Fibroblast of mammary gland (primary cell): ENCODE measurements at places on chromosomes 5 and 9.

- DNase-seq, result peak; percentile 55
These were observed 96.0 kb upstream of the SLC12A2 start for GRCh38 chr5:127987354-127988145.

GRCh38 chr5:171945476-171945875, 61.0 kb downstream of the FBXW11 start:
- DNase-seq, result no peak

GRCh38 chr9:134189145-134189469, 24.7 kb upstream of the RNU6ATAC start:
- no peak for DNase-seq

- DNase-seq, result no peak
These were observed 29.7 kb upstream of the MEIKIN start for GRCh38 chr5:131974956-131975726.

GRCh38 chr5:99775189-99775588, 760.0 kb upstream of the FAM174A start:
- no peak for DNase-seq

DNA sequence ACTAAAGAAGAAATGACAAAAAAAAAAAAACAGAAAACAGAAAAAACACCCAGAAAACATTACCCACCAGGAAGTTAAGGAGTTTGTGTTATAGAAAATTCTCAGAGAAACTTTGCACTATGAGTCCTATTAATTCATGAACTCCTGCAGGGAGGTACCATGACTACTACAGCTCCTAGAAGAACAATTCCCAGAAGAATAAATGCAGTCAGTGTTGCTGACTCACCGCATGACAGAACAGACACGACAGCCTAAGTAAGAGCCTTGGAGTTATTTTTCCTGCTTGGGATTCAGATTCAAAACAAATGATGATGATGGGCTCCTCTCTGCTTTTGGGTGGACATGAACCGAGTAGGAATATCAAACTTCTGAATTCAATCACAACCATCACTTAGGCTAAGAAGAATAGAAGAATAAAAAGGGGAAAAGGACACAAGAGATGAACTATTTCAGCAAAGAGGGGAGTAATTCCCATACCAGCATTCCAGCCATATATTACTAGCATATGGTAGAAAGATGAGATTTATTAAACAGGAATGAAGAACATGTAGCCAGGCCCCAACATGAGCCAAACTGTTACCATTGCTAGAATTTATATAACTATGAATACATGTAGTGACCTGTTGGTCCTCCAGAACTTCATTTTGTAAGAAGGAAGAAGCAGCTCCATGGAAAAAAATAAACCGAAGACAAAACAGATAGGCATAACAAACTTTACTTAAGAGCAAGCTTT, 209.6 kb upstream of the PDE4D start:
- DNase-seq, result peak; percentile 36

- peak; percentile 66 for DNase-seq
These were observed 64.7 kb downstream of the FGF1 start for GRCh38 chr5:142621227-142621626.

- DNase-seq, result no peak
These were observed 416.9 kb downstream of the RAB3C start for GRCh38 chr5:58999804-59000203.

- no peak for DNase-seq
These were observed 45.5 kb downstream of the CTSL start for GRCh38 chr9:87771316-87772006.

DNA sequence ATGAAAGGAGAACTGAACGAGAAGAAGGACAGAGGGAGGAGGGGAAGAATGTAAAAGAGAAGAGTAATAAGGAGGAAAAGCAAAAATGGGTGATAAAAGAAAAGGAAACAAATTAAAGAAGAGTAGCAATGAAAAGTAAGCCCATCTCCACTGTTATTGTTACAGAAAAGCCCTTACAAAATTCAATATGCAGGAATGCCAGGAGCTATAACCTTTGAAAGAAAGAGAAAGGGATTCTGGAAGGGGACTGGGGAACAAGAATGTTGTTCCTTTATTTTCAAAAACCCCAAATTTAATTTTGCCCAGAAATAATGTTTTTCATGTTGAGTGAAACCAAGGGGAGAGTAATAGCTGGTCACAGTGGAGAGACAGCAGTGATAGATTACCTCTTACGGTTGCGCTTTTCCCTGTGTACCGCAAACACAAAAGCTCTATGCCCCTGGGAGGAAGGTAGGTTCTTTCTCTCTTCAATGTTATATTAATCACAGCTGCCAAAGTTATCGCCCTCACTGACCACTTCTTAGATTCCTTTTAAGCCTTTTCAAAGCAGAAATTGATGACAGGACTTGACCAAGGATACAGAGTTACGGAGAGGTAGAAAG, 86.7 kb downstream of the BRINP1 start:
- no peak for DNase-seq

DNA sequence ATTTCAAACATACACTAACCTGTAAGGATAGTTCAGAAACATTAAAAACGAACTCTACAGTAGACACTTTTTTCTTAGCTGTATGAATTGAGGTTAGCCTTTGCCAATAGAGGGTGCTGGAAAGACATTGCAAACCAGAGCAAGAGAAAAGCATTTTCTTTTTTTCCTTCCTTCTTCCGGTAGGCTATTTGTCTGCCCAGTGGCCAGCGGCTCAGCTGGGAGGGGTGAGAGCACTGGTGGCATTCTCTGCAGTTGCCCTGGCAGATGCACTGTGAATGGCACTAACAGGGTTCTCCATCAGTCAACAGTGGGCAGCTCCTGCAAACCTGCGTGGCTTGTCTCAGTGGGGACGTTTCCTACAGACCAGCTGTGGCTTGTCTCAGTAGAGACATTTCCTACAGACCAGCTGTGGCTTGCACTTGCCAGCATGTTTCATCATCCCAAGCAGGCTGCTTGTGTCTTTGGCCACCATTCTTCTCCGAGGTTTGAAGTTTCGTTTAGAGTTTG, 984.5 kb upstream of the CDH18 start:
- DNase-seq, result peak; percentile 5

GRCh38 chr5:151568036-151568435, 23.1 kb downstream of the FAT2 start:
- no peak for DNase-seq
